Bronchial epithelial cell (primary cell): ENCODE measurements at places on chromosomes 3 and 15.

GRCh38 chr3:57031631-57032541 lies 28.6 kb upstream of the SPATA12 start:
- no peak for DNase-seq

- DNase-seq, result peak; percentile 39
These were observed 299.6 kb downstream of the ULK4 start for GRCh38 chr3:41662288-41662687.

DNA sequence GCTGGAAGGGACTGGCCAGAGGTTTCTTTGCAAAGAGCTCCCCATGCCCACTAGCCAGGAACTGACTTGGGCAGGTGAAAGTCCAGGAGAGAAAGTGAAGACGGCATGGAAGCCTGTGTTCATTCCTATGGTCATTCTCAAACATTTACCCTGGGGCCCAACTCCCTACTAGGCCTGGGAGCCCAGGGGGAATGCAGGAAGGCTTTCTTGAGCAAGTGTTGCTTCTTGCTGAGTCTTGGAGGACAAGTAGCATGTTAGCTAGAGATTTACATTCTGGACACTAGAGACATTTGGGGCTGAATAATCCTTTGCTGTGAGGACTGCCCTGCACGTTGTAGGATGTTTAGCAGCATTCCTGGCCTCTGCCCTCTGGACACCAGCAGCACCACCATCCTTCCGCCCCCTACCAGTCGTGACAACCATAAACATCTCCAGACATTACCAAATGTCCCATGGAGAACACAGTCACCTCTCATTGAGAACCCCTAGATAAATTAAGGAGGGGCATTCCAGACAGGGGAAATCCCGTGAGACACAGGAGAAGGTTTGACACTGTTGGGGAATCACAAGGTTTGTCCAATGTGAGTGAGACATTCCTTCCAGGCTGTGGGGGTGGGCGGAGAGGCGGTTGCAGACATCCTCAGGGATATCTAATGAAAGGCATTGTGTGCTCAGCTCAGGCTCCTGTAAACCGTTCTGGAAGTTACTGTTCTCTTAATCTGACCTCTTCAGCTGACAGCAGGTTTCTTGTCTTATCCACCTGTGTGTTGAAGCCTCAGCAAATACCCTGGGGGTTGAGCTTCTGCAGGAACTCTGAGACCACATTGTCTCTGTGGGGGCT lies 236.2 kb downstream of the TLE3 start:
- DNase-seq, result no peak

- no peak for DNase-seq
These were observed 141.3 kb upstream of the PDZRN3 start for GRCh38 chr3:73765878-73766545.

DNA sequence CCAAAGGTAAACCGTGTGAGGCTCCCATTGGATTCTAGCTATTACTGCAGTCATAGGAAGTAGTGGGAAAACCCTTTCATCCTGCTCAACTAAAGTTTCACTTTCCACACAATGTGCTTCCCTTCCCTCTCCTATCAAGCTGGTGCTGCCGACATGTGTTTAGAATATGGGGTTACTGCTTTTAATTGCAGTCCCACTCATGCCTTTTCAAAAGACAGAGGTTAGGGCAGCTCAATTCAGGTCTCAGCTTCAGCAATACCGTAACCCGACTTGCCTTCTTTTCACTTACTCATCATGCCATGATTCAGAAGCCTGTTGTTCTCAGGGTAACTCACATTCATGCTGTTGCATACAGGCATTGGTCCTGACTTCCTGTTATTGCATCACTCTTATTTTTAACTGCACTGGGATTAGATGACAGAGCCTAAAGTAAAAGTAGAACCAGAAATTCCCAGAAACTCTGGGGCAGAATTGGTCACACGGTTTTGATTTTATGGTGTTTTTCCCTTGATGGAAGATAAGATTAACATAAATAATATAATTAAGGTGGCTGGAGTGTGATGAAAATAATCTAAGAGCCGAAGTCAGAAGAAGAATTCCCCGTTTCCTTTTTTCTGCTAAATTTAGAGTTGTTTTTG lies 45.7 kb downstream of the C2CD4B start:
- DNase-seq, result peak; percentile 99

DNA sequence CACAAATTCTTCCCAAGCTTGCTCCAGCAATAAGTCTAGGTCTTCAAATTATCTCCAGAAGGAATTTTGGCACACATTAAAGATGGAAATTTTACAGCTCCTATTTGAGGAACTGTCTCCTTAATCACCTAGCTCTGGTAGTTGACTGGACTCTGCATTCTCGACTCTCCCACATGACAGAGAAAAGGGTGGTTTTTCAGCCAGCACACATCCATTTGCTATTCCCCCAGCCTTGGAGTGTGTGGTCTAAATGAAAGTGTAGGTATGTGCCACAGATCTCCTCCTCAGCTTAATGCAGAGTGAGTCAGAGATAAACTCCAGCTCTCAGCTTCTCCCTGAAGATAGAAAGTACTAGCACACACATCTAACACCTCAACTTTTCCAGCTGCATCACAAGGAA lies 62.2 kb upstream of the ALCAM start:
- no peak for DNase-seq

DNA sequence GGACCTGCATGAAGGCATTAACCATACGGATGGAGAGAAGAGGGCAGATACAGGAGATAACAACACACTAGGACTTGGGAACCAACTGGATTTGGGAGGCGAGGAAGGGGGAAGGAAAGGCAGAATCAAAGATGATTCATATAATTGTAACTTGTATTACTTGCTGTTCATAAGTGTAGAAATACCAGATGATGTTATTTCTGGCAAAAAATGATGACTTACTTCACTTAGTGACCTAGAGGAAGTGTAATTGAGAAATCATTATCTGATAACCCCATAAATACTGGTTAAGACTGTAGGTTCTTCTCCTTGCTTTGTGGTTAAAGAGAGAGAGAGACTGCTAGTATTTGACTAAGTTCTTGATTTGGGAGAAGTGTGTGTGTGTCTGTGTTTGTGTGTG lies 50.5 kb upstream of the GK5 start:
- DNase-seq, result peak; percentile 72

DNA sequence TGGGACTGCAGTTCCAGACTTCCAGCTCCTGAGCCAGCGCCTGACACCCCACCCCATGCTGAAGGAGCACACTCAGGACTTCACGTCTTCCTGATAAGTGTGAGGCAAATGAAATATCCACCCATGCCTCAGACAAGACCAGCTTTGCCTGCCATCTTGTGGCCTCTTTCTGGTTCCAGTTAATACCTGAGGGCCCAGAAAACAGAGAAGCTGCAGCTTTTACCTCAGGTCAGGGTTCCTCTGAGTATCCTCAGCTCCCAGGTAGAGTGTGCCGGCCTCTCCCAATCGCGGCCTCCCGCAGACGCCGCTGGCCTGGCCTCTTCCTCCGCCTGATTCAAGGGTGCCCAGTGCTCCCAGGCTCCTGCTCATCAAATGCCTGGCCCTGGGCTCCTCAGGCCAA lies 5.1 kb upstream of the KLHL6 start:
- peak; percentile 45 for DNase-seq

DNA sequence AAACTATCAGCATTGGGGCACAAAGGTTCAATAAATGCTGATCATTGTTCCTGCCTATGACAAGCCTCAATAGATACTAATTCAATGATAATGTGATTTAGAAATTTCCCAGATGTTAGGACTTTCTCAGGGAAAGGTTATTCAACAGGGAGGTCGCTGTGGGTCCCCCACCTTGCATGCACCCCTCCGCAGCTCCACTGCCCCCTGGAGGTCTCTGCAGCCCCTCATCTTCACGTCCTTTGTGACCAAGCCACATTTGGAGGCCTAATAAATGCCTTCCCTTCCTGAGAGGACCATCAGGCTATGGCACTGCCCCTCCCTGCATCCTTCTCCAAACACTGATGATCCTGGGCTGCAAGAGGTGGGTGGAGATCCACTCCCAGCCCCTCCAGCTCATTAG lies 50.2 kb downstream of the NOX5 start:
- no peak for DNase-seq

GRCh38 chr15:45670091-45670490 lies 35.3 kb downstream of the SQOR start:
- DNase-seq, result no peak

- peak; percentile 74 for DNase-seq
These were observed 97.8 kb downstream of the AQP9 start for GRCh38 chr15:58235961-58236360.

GRCh38 chr15:58108117-58108516 lies 30.1 kb upstream of the AQP9 start:
- DNase-seq, result no peak
